ENCODE measurements at places on chromosomes 2 and 18. TPM values are rescaled to one million over a fixed set of nuclear protein-coding genes. Genes with fewer than 3 reads are reported as not detected.

The GALNT13 gene
- under 0.01 TPM for total RNA-seq

The KCNF1 gene
- 3.4 TPM for total RNA-seq

The SERPINB12 gene
- total RNA-seq, result not detected

The PRKAG3 gene
- not detected for total RNA-seq

The CD8A gene
- not detected for total RNA-seq

The KATNAL2 gene
- total RNA-seq, result 0.86 TPM

The LTBP1 gene
- 165 TPM for total RNA-seq

The PXDN gene
- 187 TPM for total RNA-seq

The NCK2 gene
- total RNA-seq, result 47.4 TPM

The NGEF gene
- total RNA-seq, result under 0.01 TPM

The CXCR2 gene
- total RNA-seq, result not detected

The PROKR1 gene
- total RNA-seq, result not detected

The PPP1R1C gene
- total RNA-seq, result 0.33 TPM

The GNAL gene
- total RNA-seq, result 0.26 TPM

The IL1F10 gene
- total RNA-seq, result not detected

The DSC3 gene
- 0.11 TPM for total RNA-seq

The TMEM127 gene
- 23.8 TPM for total RNA-seq

The ANTXR1 gene
- total RNA-seq, result 0.52 TPM

The AQP12A gene
- total RNA-seq, result not detected

The C2orf78 gene
- not detected for total RNA-seq

The FARSB gene
- 5.6 TPM for total RNA-seq

The LAMA3 gene
- total RNA-seq, result 13.4 TPM

The CERKL gene
- not detected for total RNA-seq

The THADA gene
- 16.9 TPM for total RNA-seq

The DUSP19 gene
- total RNA-seq, result 4.4 TPM

The AOX1 gene
- total RNA-seq, result 0.43 TPM

The ASB18 gene
- not detected for total RNA-seq

The CCDC141 gene
- total RNA-seq, result 3.7 TPM

The DNPEP gene
- total RNA-seq, result 67.3 TPM

The CD226 gene
- 1.5 TPM for total RNA-seq

The LYPD6B gene
- total RNA-seq, result 0.11 TPM
